NCI-H524 (cell line): ENCODE measurements at places on chromosomes 4 and X.
A peak's percentile ranks its signal among the peaks of the same experiment; 100 is the strongest.

DNA sequence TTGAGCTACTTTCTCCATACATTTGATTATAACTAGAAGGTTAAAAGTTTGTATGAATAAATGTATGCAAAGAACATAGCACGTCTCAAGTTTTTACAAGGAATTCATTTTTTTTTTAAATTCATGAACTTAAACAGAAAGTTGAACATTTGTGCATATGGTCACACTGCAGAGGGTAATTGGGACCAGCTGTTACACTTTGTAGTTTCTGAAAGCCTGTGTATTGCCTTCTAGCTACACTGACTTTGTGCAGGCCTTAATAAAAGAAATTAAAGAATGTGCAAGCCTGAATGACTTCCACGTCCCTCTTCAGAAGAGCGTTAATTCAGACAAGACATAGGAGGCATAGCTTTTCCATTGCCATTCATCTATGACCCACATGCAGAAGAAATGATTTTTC is 153.1 kb upstream of the PCDH18 start:
- DNase-seq: no peak

DNA sequence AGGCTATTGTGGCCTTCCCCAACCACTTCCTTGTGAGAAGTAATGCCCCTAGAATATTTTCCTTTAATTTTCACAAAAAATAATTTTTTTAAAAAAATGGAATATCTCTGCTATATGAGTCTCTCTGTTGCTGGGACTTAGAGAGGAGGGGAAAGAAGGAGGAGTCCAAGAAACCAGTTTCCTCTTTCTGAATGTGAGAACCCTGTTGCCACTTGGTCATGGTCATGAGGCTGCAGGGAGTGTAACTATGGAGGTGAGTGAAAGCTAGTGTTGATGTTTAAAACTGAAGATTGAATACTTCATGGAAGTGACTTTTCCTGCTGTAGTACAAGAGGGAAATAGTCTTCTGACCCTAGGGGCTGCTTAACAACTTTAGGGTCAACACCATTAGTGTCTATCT is 20.4 kb downstream of the KIAA1210 start:
- no peak for DNase-seq

- DNase-seq: no peak
Measured at GRCh38 chrX:110287605-110288004, 30.3 kb downstream of the AMMECR1 start.

GRCh38 chrX:21725496-21725895 is 32.4 kb downstream of the SMPX start:
- DNase-seq: peak; percentile 79

- no peak for DNase-seq
Measured at GRCh38 chr4:89619206-89619962, 217.6 kb downstream of the SNCA start.

GRCh38 chr4:156137679-156138473 is 184.2 kb upstream of the CTSO start:
- DNase-seq: no peak

DNA sequence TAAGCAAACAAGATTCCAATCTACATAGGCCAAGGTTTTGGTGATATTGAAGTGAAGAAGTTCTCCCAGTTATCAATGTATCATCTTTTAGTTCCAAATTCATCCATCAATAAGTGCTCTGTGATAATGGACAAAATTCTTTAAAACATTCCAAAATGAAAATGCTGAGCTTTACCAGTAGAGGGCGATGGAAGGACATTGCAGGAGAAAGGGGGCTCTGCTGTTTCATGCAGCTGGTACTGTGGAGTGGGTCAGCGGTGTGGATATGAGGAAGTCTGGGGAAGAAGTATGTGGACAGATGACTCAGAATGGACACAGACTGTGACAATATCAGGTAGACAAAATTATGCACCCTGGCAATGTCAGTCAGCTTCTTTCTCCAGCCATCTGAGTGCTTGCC is 46.6 kb upstream of the HS6ST2 start:
- DNase-seq: peak; percentile 21

DNA sequence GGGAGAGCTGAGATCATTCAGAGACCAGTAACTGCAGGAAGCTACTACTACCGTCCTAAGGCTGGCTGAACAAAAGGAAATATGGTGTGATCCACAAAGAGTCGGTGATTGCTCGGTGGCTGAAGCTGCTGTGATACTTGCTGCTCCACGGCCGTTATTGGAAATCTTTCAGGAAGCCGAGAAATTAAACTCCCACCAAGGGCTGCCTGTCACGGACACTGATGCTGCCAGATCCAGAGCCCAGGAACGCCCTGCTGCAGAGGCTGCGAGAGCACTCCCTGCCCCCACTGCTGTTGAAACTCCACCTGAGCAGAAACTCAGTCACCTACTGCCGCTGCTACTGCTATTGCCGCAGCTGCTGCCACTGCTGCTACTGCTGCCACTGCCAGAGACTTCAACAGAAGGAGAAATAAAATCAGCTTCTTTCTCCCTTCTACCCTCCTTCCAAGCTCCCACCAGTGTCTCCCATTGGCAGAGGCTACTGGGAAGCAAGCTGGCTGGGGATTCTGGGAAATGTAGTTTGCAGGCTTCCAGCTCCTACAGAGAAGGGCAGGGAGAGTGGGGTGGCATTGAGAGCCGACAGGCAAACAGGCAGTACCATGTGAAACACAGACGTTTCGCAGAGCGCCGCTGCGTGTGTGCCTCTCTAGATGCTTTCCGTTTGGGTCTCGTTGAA is 126.0 kb upstream of the ENPP6 start:
- peak; percentile 67 for DNase-seq

- no peak for DNase-seq
Measured at GRCh38 chr4:168667376-168667775, 170.5 kb downstream of the PALLD start.
